ENCODE measurements at places on chromosomes 3 and 15.

GRCh38 chr3:14453876-14454638, 51.7 kb downstream of the SLC6A6 start:
- DNase-seq = peak; percentile 10

DNA sequence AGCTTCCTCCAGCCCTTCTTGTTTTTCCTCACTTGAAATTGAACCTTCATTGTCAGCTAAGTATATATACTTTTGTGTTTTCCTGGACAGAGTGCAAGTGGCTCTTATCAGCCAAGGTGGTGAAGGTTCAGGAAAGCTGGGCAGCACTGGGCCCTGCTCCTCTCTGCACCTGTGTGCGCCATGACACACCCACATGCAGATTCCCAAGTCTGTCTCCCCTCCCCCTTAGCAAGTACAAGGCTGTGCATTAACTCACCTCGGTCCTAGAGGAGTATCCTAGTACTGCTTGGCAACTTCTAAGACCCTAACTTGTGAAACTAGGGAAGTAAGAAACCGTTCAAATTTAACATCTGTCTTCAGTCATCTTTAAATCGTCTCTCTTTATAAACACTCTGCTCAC, 85.8 kb downstream of the SLC49A4 start:
- no peak for DNase-seq

- no peak for DNase-seq
Measured at GRCh38 chr15:64349375-64349774, 6.6 kb downstream of the CSNK1G1 start.

GRCh38 chr3:68919000-68919399, 13.3 kb downstream of the TAFA4 start:
- no peak for DNase-seq

DNA sequence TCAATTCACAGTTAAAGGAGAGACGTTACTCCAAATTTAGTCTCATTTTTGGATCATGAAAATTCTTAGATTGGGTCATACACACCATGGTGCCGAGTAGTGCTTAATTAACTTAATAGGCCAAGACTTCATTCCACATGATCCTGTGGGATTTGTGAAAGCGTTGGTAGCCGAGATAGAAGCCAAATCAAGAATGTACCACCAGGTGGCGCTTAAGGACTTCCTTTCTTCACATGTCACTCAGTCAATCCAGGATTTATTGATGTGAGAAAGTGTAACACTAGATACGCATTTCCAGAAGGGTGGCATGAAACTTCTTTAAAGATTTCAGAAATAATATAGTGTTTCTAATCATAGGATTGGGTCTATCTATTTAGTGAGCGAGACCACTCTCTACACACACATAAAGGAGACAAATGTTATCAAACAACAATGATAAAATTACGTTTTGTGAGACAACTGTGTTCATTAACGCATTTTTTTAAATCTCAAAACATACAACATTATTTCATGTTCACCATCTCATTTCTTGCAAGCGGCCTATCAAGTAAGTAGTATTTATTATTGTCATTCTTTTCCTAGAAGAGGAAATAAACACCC, 436.1 kb downstream of the CHL1 start:
- peak; percentile 18 for DNase-seq

DNA sequence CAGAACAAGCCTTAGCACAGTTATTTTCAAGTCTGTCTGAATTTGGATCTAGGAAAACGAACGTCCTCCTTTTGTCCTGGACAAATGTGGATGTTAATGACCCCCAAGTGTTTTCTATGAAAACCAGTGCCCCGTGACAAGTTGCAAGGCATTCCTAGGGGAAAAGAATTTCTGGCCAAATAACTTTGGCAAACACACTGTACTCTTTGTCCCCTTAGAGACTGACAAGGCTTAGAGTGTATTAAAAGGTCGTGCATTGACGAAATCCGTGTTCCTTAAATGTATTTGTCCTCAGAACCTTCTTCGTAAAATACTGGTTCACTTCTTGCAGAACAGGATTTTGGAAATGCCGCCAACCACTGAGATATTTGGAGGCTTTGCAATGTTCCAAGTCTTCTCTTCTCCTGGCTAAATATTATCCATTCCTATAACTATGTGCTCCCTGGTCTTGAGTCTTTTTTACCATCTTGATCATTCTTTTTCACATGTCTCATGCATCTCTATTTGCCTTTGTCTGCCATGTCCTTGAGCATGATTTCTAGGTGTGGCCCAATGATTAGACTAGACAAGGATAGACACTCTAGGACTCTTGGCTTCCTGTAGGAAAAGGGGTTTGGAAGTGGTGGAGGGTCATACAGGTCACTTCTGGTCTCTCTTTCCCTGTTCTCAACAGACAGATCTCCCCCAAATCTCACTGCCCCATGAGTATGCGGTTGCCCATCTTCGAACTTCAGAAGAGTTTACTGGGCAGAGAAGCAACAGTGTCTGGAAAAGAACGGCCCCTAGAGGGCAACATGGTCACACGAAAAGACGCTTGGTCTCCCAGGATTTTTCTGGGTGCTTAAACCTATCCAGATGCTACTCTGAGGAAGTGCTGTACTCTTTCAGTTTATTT, 117.5 kb downstream of the EDEM1 start:
- DNase-seq = peak; percentile 34

GRCh38 chr3:157754451-157754850, 251.2 kb upstream of the VEPH1 start:
- DNase-seq = no peak

- no peak for DNase-seq
Measured at GRCh38 chr15:57849317-57849716, 142.8 kb downstream of the POLR2M start.

GRCh38 chr3:42649783-42650182, 3.7 kb upstream of the ZBTB47 start:
- DNase-seq = no peak

GRCh38 chr15:64870353-64870752, 28.6 kb downstream of the PLEKHO2 start:
- DNase-seq = no peak

DNA sequence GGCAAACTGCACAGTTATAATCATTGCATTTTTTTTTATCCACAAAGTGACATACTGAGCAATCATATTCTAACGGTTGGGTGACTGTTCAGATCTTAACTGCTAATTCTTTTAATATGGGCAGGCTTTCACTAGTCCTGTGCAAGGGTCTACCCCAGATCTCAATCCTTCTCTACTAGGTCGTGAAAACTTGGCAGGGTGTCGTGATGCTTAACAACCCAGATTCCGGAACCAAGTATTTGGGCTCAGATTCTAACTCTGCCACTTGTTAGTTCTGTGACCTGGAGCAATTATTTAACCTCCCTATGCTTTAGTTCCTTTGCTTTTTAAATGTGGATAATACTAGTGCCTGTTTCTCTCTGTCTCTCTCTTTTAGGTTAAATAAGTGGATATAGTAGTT, 16.4 kb upstream of the ALDH1A2 start:
- no peak for DNase-seq

- DNase-seq = no peak
Measured at GRCh38 chr3:13419505-13420044, 547 bp downstream of the NUP210 start.

DNA sequence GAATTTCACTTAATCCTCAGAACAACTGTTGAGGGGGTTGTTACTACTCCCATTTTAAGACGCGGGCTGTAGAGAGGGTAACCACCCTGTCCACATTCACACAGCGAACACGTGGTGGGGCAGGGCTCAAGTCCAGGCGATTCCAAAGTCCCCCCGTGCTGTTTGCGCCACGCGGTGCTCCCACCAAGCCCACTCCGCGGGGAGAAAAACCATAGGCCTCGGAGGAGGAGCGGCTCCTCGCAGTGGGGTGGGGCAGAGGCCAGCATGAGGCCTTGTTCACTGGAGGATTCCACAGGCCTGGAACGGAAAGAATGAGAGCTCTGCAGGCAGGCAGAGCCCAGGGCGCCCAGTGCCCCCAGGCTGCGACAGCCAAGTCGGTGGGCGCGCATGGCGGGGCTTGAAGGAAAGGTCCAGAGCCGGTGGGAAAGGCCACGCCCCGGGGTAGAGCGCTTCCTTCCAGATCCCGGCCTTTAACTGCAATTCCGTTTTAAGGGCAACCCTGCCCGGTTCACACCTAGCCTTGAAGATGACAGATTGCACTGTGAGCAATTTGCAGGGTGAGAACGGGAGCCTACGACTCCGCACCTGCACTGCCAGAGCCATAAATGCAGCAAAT, 161.8 kb upstream of the TBL1XR1 start:
- DNase-seq = no peak

- DNase-seq = no peak
Measured at GRCh38 chr3:189606774-189607173, 24.4 kb upstream of the TP63 start.

GRCh38 chr3:140294058-140294457, 359.1 kb downstream of the CLSTN2 start:
- DNase-seq = no peak

Data from amygdala (tissue), 56 donors.